ENCODE measurements at places on chromosomes 2 and 18. TPM values are rescaled to one million over a fixed set of nuclear protein-coding genes. Genes with fewer than 3 reads are reported as not detected.

Gene PFN4
- 0.64 TPM for total RNA-seq

Gene EMX1
- total RNA-seq = not detected

Gene CAPN14
- 0.14 TPM for total RNA-seq

Gene L3MBTL4
- 0.58 TPM for total RNA-seq

Gene PREPL
- total RNA-seq = 50.6 TPM

Gene G6PC2
- not detected for total RNA-seq

Gene KCNJ3
- total RNA-seq = not detected

Gene SALL3
- 7.7 TPM for total RNA-seq

Gene IL36G
- total RNA-seq = not detected

Gene ALKAL2
- 1.3 TPM for total RNA-seq

DNA sequence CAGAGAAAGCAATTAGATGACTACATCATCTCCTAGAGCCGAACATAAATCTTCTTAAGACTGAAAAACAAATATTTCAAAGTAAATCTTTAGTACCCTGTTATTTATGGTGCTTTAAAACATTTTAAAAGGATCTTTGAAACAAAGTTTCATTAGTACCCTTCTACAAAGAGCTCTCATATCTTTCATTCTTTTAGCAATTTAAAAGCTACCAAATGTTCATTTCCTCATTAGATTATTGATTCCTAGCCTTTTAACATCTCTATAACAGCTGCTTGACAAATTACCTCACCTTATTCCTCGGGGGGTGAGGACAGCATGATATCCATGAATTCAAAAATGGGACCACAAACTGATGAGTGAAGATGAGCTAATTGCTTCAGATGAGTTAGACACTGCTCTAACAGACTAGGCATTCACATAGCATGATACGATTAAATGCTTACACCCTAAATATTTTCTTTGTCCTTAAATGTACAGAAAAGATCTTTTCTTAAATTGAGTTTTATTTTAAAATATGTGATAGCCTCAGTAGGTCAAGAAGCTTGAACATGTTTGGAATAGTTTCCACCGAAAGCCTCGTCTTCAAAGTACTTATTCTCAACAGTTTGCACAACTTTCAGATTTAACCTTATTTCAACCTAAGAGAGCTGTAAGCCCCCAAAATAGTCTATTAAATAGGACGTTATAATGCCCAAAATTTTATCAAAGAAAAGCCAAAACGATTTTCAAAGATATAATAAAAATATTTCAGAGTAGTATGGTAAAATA lies 2.1 kb downstream of the ATAD2B start:
- H3K27ac ChIP-seq = no peak overlapping the region
- peak overlapping the region; percentile 94 for H3K4me3 ChIP-seq
- no peaks in the 10 kb centered on the region for H3K36me3 ChIP-seq
- DNase-seq = no peak
- peaks cover 8% of the 10 kb centered on the region for H3K4me1 ChIP-seq
- no peaks in the 10 kb centered on the region for H3K27me3 ChIP-seq

DNA sequence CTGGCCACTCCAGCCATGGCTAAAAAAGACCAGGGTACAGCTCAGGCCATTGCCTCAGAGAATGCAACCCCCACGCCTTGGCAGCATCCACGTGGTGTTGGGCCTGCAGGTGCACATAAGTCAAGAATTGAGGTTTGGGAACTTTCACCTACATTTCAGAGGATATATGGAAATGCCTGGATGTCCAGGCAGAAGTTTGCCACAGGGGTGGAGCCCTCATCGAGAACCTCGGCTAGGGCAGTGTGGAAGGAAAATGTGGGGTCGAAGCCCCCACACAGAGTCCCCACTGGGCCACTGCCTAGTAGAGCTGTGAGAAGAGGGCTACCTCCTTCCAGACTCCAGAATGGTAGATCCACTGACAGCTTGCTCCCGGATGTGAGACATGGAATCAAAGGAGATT lies 477.3 kb downstream of the LPIN1 start:
- no peaks in the 10 kb centered on the region for H3K36me3 ChIP-seq
- H3K27me3 ChIP-seq = no peaks in the 10 kb centered on the region
- DNase-seq = no peak
- H3K27ac ChIP-seq = no peak overlapping the region
- H3K4me3 ChIP-seq = no peak overlapping the region

GRCh38 chr2:232873909-232874641 lies 4.0 kb downstream of the SNORC start:
- H3K27me3 ChIP-seq = no peaks in the 10 kb centered on the region
- H3K27ac ChIP-seq = no peak overlapping the region
- H3K4me3 ChIP-seq = no peak overlapping the region
- H3K4me1 ChIP-seq = no peaks in the 10 kb centered on the region
- no peaks in the 10 kb centered on the region for H3K36me3 ChIP-seq
- no peak for DNase-seq

DNA sequence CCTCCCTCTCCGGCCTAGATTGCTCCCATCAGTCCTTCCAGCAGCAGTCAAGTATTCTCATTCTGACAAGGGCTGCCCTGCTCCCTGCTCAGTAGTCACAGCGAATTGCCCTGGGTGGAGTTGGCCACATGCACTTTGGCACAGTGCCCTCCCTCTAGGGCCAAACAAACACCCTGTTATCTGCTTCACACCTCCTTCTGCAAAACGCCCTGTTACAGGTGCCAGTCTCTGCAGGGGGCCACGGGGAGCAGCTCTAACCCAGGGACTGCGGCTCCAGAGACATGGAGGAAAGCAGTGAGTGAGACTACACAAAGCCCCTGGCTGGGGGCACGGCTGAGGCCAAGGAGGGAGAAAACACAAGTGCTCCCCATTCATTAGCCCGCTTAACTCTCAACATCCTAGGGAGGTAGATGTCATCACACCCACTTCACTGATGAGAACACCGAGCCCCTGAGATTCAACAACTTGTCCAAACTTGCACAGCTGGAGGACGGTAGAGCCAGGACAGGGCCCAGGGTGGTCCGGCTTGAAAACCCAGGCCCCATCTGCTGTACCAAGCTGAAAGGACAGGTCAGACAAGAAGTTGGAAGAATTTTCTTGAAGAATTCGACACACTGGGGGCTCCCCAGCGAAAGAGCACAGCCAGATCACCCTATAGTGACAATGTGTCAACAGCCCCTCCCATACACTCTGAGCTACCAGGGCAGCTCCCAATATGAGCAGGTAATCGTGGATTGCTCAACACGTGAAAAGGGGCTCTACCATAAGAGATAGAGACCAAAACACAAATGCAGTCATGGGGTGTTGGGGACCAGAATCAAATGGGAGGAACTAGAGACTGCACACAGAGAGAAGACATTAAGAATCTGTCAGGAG lies 8.7 kb upstream of the TFCP2L1 start:
- no peak overlapping the region for H3K27ac ChIP-seq
- H3K4me1 ChIP-seq = no peaks in the 10 kb centered on the region
- DNase-seq = no peak
- no peaks in the 10 kb centered on the region for H3K36me3 ChIP-seq

DNA sequence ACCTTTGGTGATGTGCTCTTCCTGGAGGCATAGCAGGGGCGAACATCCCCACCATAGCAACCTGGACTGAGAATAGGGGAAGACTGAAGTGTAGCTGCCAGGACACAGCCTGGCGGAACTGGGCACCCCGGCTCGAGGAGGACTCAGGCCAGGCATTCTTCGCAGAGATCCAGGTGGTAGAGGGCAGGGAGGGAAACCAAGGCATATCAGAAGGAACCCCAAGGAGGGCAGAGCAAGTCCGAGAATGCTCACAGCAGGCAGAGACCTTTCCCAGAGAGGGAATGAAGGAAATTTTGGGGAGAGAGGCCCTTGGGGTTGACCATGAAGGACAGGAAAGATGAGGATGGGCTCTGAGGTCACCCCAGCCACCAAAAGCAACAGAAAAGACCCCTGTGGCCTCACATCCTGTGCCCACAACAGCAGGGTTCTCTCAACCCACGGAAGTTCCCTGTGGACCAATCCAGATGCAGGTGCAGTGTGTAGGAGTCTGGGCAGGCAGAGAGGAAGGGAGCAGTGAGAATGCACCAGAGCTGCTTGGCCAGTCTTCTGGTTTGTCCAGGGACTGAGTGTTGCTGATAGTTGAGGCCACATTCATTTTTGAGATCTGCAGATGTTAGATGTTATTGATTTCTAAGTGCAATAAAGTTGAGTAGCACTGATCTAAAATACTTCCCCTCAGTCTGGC lies 136.9 kb downstream of the PXDN start:
- DNase-seq = no peak
- no peaks in the 10 kb centered on the region for H3K36me3 ChIP-seq

GRCh38 chr18:46899274-46899948 lies 17.9 kb downstream of the PIAS2 start:
- H3K27ac ChIP-seq = no peak overlapping the region
- H3K36me3 ChIP-seq = no peaks in the 10 kb centered on the region

DNA sequence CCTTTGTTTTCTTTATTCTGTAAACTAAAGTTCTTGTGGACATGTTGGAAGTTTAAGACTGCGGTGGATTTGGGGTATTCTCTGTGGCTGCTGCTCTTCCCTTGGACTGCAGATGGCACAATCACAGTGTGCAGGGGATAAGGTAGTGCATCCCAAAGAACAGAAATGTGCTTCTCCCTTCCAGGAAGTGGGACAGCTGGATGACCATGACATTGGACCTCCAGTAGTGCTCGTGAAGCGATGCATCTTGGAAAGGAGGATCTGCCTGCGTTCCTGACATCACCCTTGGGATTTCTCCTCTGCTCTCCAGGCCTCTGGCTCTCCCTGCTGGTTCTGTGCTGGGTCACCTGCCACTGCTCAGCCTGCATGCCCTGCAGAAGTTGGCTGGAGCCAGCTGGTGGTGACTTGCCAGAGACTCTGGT lies 109.9 kb downstream of the SLC4A3 start:
- no peak overlapping the region for H3K27ac ChIP-seq
- no peaks in the 10 kb centered on the region for H3K27me3 ChIP-seq
- H3K4me3 ChIP-seq = no peak overlapping the region
- H3K4me1 ChIP-seq = no peaks in the 10 kb centered on the region

GRCh38 chr2:200399046-200399445 lies 92.6 kb downstream of the SPATS2L start:
- peaks cover 21% of the 10 kb centered on the region for H3K4me1 ChIP-seq
- no peaks in the 10 kb centered on the region for H3K36me3 ChIP-seq
- H3K27ac ChIP-seq = peak overlapping the region; percentile 63
- peak; percentile 77 for DNase-seq
- H3K27me3 ChIP-seq = no peaks in the 10 kb centered on the region

- H3K27me3 ChIP-seq = no peaks in the 10 kb centered on the region
- no peak for DNase-seq
- H3K4me3 ChIP-seq = no peak overlapping the region
- no peak overlapping the region for H3K27ac ChIP-seq
Measured at GRCh38 chr2:142865924-142866323, 11.5 kb upstream of the KYNU start.

DNA sequence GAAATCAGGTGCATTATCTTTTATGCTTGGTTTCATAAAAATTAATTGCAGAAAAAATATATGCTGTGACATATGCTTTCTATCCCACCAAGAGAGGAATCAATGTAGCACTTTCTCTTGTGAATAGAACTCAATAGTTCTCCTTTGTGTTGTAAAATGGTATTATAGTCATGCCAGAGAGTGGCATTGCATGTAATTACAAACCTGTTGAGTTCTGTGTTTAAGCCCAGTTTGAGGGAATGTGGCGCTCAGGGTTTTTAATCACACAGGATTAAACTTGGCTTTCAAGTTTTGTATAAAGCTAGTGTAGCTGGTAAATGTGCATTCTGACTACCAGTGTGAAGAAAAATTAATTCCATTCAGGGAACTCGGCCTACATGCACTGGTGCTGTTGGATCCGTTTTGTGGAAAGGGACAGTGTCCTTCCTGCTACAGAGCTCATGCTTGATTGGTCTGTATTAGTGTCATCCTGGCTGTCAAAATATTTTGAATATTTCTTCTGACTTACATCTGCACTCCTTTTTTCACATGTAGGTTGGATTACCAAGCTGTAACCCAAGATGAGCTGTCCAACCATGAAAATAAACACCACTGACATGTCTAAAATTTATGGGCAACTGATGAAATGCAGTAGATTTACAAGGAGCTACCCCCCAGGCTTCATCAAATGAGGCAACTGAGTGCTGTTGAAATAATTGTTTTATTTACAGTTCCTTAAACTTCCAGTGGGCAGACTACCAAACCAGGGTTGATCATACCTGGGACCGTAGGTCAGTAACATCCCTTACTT lies 80.3 kb downstream of the SLC4A3 start:
- peaks cover 9% of the 10 kb centered on the region for H3K4me1 ChIP-seq
- H3K27me3 ChIP-seq = no peaks in the 10 kb centered on the region
- no peaks in the 10 kb centered on the region for H3K36me3 ChIP-seq
- no peak overlapping the region for H3K27ac ChIP-seq

DNA sequence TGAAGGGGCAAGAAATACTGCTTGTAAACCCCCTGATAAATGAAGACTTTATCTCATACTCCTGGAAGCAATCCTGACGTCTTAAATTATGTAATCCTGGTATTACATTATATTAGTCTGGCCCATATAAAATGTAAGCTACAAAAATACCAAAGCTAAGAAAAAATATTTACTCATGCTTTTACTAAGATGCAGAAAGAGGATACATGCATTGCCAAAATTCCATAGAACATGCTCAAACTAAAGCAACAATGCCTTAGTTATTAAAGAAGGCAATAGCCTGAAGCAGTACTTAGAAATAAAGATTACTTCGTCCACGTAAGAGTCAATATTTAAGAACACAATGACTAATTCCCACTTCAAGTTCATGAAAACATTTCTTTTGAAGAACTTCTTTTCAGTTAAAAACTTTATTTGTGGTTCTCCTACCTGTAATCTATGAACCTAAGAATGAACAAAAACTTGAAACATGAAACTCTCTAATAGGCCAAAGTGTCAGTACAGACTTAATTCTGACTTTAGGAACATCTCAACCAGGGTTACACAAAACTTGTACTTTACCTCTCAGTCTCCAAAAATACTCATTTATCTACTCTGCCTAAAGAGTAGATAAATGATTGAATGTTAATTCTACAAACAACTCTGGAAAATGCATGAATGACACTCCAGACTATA lies 117.3 kb downstream of the THADA start:
- H3K4me1 ChIP-seq = no peaks in the 10 kb centered on the region
- DNase-seq = no peak
- no peak overlapping the region for H3K4me3 ChIP-seq
- no peaks in the 10 kb centered on the region for H3K27me3 ChIP-seq
- H3K36me3 ChIP-seq = peaks cover 2% of the 10 kb centered on the region
- no peak overlapping the region for H3K27ac ChIP-seq

GRCh38 chr2:54983345-54984220 lies 66.7 kb downstream of the RTN4 start:
- peaks cover 46% of the 10 kb centered on the region for H3K36me3 ChIP-seq
- H3K4me1 ChIP-seq = peaks cover 16% of the 10 kb centered on the region
- DNase-seq = peak; percentile 62
- H3K27ac ChIP-seq = peak overlapping the region; percentile 13
- no peak overlapping the region for H3K4me3 ChIP-seq
- no peaks in the 10 kb centered on the region for H3K27me3 ChIP-seq

DNA sequence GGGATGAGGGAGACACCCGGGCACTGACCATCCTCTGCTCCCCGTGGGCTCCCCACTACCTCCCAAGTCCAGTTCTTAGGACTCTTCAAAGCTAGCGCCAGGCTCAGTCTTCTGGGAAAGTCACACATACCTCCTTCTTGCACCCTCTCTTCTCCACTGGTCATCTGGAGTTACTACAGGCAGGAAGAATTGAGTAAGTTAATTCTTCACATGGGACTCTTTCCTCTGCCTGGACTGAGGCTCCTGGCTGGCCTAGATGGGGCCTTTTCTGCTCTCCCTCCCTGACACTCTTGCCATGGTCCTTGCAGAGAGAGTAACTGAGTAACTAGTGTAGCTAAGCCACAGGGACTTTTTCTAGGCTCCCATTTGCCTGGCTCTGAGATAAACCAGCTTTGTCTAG lies 96.5 kb upstream of the CELF4 start:
- H3K4me3 ChIP-seq = no peak overlapping the region
- H3K27me3 ChIP-seq = no peaks in the 10 kb centered on the region
- no peak overlapping the region for H3K27ac ChIP-seq

GRCh38 chr2:200619279-200619678 lies 33.5 kb downstream of the AOX1 start:
- H3K4me3 ChIP-seq = no peak overlapping the region
- H3K4me1 ChIP-seq = peaks cover 25% of the 10 kb centered on the region
- H3K27ac ChIP-seq = no peak overlapping the region
- no peaks in the 10 kb centered on the region for H3K27me3 ChIP-seq
- no peaks in the 10 kb centered on the region for H3K36me3 ChIP-seq
